Large intestine (tissue), 12 donors: ENCODE measurements at places on chromosomes 11 and 22.

DNA sequence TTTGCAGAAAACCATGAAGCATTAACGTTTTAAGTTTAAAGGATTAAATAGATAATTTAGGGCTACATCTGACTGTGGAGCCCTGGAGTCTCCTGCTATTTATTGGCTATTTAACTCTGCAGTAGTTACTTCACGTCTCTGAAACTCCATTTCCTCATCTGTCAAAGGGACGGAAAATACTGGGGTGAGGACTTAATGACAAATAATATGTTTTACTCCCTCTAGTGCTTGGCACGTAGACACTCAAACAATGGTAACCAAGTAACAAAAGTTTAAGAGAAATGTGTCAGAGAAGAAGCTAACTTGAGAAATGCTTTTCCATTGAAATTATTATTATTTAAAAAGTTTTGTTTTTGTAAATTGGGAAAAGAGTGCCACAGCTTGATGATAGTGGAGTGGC, 130.7 kb upstream of the RCN1 start:
- DNase-seq = no peak

DNA sequence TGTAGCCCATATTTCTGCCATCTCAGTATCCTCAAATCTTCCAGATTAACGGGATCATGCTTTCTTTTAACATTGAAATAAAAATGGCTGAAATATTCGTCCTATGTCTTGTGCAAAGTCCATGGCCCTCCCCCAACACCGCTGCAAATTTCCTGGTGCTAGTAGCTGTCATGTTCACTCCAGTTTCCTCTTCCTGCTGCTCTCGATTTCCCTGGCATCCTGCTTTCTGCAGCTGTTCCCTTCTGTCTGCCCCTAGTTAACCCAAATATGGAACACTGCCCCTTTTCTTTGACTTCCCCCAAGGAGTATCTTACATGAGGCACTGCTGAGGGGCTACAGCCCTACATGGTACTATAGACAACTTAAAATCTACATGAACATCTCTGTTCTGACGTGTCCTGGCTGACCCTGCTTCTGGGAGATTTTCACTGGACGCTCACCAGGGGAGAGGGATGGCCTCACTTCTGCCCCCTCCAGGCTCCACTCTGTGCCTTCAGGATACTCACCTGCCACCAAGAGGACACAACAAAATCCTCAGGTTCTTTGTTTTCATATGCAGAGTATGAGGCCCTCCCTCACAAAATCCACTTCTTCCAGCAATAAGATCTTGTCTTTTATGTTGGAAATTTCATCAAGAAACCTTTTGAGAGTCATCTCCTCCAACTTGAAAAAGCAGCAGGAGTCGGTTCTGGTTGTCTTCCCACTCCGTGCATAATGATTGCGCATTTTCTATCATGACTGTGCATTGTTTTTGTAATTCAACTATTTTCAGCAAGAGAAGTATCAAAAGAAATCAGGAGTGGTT, 29.5 kb upstream of the SCUBE2 start:
- DNase-seq = no peak

GRCh38 chr11:37914859-37915258, 1316.8 kb upstream of the RAG2 start:
- DNase-seq = peak; percentile 36

GRCh38 chr11:125132596-125132995, 21.2 kb upstream of the TMEM218 start:
- DNase-seq = no peak

DNA sequence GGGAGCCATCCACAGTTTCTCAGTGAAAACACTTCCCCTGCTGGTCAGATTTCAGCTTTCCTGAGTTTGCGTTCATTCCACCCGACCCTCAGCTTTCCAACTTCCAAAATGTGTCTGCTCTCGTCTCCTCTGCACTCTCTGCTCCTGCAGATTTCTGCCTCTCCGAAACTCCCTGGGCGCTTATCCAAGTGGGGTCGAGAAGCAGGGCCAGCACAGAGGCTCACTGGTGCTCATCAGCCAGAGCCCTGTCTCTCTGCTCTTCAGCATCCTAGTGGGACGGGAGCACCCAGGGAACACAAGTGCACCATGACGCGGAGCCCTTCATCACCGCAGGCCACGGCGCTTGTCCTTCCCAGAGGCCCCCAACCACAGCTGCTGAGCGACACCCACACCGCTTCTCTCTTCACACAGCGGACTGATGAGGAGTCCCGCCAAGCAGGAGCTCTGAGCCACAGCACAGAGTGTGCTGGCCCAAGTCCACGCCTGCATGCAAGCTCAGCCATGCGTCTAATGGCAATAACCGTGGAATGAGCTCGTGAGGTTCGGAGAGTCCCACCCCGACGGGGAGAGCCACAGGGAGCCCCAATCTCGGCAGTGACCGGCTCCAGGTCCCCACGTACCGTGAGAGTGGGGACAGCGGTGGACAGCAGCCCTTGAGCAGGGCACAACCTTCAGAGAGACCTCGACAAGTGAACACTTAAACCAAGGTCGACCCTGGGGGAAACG, 27.9 kb upstream of the MOB2 start:
- DNase-seq = no peak

DNA sequence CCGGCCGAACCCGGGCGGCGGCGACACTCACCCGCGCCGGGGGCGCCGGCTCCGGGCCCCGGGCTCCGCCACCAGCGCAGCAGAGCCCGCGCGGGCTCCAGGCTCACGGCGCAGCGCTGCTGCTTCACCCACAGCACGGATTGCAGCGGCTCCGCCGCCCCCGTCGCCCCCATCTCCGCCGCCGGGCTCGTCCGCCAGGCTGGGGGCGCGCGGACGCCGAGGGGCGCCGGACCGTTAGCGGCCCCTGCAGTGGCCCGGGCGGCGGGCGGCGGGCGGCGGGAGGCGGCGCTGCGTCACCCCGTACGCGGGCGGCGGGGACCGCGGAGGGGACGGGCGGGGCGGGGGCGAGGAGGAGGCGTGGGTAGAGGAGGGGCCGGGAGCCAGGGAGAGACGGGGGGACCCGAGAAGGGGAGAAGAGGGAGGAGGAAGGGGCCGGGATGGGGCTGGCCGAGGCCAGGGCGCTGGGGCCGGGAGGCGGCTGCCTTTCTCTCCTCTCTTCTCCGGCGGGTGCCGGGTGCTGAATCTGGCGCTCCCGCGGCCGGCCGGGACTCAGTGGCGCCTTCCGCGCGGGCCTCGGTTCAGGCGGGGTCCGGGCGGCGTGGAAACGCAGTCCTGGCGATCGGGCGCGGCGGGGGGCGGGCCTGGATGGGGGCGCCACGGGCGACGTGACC, at the start of gene CERK:
CERK (minus strand) TSS at position 277 of the 671 bp plus-strand sequence; CDS start at position 173, 104 bp downstream.
- no peak for DNase-seq

DNA sequence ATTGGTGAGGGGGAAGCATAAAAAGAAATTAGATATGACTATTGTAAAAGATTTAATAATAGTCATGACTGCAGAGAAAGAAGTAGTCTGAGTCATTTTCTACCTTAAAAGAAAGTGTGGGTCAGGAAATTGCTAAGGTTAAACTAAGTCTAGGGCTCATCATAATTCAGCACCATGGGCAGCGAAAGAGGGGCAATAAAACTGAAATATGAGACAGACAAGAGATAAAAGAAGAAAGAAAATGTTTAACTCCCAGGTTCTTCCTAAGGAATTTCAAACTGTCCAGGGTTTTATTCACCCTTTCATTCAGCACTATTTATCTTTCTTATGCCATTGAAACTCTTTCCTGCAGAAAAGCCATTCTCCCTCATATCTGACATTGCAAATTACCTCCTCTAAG, 114.4 kb upstream of the API5 start:
- no peak for DNase-seq

DNA sequence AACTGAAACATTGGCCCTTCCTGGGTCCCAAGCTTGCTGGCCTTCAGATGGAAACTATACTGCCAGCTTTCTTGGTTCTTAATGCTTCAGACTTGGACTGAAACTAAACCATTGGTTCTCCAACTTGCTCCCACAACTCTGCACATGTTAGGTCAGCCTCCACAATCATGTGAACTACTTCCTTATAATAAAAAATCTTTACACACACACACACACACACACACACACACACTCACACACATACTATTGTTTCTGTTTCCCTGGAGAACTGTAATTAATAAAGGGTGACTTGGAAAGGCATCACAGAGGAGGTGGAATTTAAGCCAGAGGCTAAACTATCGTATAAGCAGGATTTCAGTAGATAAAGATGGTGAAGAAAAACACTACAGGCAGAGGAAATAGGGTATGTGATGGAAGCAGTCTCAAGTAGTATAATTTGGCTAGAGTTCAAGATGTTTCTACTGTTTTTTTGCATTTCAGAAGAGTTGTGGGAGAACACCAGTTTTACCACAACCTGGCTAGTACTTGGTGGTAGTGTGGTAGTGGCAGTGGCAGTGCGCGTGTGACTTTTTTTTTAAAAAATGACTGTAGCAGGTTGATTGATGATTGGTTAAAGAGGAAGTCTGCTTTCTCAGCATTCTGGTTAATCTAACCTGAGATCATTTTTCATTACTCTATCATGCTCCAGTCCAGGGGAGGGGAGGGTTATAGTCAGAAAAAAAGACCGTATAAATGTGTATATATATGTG, 70.1 kb downstream of the PDE3B start:
- no peak for DNase-seq
